ENCODE measurements at places on chromosomes 3 and 15.

GRCh38 chr3:181493423-181493822 is 218.3 kb upstream of the SOX2 start:
- no peak for DNase-seq

DNA sequence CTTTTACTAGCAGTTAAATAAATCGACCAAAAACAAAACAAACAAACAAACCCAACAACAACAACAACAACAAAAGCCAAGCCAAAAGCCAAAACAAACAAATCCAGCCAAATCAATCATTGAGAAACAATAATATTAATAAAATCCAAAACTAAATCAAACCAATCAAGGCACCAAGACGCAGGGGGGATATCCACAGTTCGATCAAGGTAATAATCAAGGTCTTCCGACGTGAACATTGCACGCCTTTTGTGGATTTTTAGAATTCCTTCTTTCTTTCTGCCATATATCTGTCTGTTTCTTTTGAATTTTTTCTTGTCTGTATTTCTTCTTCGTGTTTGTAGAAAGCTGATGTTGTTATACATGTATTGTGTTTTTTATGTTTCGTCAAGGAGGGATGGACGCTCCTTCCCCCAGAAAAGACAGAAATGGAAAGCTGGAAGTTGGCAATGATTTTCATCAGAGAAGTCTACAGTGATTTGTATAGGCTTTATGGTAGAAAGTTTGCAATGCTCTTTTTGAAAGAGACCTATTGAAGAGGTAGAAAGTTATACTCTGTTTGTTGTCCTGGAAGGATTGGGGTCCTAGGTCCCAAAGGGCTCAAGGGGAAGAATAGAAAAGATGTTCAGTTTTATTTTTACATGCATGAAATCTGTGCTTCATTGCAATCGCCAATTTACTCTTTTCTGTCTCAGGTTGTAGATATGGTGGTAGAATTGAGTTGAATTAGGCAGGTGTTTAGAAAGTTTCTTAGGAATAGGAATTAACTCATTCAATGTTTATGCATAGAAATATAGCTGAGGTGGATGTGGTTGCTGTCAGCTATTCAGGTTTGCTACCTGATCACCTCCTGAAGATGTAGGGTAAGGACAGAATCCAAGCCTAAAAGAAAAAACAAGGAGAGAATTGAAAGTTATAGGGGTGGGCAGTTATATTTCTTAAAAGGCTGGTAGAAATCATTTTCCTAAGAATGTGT is 1.2 kb downstream of the ARPP21 start:
- no peak for DNase-seq

- no peak for DNase-seq
Measured at GRCh38 chr3:150248116-150248887, 159.8 kb upstream of the TSC22D2 start.

DNA sequence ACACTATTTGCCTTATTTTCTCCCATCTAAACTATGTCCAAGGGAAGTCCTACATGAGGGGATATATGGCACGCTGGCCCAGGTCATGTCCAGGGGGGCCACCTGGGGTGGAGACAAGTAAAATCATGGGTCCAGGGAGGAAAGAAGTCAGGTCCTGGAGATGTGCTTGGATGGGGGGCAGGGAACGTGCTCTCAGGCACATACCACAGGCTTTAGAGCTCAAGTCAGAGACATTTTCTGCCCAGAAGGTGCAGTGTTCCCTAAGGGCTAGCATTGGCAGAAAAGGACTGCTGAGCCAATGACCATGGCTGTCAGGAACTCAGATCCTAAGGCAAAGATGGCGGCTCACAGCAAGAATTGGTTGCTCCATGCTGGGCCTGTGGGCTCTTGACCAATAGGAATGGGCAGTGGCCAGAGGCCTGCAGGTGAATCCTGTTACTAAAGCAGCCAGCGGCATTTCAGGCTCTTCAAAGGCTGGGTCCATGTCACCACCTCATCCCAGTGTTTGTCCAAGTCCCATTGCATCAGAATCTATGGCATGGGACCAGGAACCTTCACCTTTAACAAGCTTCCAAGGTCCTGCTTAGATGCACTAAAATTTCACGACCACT is 175.0 kb downstream of the RPLP1 start:
- DNase-seq, result no peak

GRCh38 chr3:50673931-50674330 is 796 bp upstream of the DOCK3 start:
- DNase-seq, result no peak

DNA sequence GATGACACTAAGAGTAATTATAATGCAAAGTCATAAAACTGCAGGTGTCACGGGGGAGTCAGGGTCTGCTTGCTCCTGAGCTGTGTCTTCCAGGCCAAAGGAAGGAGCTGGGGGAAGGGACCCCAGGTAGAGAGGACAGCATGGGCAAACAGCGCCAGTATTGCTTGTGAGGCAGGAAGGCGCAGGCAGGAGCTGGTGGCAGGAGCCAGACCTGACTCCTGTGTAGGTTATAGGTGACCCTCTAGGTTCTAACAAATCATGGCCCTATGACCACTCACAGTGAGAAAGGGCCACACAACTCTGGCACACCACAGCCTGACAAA is 1.9 kb downstream of the CISH start:
- DNase-seq, result no peak

DNA sequence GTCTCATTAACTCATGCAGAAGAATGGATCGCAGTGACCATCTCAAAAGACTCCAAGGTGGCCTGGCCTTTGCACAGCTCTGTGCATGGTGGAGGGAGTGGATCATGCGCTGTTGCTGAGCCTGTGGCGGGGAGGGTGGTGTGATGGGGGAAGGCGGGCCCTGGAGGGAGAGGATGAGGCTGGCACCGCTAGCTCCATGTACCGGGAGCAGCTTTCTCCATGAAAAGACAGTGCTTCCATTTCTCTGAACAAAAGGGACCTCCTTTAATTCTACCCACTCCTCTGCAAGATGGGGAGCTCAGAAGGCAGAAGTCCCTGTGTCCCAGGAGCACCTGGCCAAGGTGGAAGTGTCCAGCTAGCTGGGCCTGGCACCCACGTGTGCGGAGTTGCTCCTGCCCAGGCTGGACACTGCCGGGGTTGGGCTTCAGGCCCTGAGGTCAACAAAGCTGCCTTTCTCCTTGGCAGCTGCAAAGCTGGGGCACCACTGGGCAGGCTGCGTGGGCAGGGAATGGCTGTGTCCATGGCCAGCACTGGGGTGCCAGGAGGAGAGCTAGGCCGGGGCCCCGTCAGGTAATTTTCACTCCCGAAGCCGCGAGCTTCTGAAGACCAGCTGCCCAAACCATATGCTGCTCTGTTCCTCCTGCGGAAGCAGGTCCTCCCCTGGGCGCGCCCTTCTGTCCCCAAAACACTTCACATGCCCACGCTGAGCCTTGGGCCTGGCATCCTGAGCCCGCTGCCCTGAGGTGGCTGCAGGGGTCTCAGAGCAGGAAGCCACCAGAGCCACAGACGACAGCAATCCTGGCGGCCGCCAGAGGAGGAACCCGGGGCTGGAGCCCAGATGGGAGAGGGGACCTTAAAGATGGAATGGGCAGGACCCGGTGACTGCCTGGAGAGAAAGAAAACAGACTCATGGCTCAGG is 6.4 kb downstream of the MAP6D1 start:
- no peak for DNase-seq

GRCh38 chr3:157282261-157283191 is 122.6 kb upstream of the CCNL1 start:
- DNase-seq, result peak; percentile 39

DNA sequence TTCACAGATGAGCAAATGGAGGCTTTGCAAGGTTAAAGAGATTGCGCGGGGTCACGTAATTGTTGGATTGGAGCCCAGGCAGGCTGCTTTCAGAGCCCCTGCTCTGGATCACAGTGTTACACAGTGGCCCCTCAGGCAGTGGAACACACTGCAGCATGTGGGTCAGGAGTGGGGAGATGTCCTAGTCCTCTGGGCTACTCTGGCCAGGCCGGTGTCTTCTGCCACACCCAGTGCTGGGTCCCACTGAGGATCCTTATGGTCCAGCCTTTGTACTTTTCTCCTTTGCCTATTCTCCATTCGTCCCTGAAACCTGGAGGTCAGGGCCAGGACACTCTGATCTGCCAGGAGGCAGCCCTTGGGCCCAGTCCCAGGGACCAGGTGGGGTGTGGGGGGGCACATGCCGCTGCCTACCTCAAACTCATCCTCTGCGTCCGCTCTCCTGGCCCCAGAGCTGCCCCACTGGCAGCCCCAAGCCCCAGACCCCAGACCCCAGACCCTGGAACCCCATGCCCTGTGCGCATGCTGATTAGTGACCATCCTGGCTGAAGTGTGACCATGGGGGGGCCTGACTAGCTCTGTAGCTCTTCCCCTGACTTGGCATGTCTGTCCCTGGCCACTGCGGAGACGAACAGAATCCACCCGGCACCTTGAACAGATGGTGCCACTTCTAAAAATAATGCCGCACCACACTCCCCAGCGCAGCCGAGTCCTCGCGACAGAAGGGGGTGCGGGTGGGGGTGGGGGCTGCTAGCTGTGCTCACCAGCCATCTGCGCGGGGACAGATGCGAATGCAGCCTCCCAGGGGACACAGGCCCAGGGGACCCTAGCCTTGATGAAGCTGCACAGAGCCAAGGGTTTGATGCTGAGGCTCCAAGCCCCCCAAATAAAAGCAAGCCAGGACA is 41.6 kb downstream of the ATP2B2 start:
- DNase-seq, result no peak

DNA sequence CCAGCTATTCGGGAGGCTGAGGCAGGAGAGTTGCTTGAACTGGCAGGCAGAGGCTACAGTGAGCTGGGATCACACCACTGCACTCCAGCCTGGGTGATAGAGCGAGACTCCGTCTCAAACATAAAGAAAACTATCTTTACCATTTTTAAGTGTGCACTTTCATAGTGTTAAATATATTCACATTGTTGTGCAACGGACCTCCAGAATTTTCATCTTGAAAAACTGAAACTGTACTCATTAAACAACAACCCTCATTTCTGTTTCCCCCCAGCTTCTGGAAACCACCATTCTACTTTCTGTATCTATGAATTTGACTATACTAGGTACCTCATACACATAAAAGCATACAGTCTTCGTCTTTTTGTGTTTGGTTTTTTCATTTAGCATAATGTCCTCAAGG is 375.1 kb downstream of the SHQ1 start:
- DNase-seq, result no peak

- DNase-seq, result peak; percentile 55
Measured at GRCh38 chr3:115615001-115615814, 8.1 kb upstream of the GAP43 start.
